ENCODE measurements at places on chromosomes 16 and 17. TPM values are rescaled to one million over a fixed set of nuclear protein-coding genes. Genes with fewer than 3 reads are reported as not detected.

The CACNG5 gene
- not detected for total RNA-seq

The PLCD3 gene
- 60.8 TPM for total RNA-seq

DNA sequence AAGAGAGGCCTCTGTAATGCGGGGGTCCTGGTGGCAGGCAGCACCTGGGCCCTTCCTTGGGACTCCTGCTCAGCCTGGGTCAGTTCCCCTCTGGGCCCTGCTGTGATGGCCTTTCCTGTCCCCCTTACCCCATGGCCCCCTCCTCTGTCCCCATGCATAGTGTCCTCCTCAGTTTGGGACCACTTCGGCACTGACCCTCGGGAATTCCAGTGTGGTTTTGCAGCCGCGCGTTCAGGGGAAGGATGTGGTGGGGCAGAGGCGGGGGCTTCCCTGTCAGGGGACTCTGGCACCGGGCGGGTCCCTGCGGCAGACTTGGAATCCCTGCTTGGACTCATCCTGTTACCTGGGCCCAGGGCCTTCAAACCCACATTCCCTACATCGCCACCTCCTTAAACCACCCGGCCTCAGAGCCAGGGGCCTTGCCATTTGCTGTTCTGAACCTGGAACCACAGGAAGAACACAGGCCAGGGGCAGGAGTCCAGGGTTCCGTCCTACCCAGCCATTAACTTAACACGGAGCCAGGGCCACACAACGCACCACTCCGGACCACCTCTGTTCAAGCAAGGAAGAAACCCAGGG lies 31.4 kb upstream of the EIF1 start:
- DNase-seq, result no peak

DNA sequence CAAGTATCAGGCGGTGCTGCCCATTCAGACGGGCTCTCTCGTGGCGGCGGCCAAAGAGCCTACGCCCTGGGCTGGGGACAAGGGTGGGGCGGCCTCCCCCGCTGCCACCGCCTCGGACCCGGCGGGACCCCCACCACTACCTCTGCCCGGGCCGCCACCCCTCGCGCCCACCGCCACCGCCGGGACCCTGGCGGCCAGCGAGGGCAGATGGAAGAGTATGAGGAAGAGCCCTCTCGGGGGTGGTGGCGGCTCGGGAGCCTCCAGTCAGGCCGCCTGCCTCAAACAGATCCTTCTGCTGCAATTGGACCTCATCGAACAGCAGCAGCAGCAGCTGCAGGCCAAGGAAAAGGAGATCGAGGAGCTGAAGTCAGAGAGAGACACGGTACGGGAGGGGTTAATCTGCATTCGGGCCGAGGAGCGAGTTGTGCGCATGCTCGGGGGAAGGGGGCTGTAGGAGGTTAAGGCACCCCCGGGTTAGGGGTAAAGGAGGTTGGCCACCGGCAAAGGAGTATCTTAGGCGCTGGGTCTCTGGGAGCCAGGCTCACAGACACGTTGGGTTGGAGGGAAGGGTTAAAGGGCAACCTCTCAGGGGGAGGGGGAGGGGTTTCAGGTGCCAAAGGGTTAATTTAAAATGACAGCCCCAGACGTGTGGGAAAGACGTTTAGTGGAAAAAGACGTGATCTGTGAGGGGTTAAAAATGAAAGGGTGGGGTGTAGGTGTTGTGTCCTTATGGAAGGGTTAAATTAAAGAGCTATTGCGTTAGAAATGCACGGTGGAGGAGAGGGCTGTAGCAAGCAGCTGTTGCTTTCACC lies 1.4 kb downstream of the MSL1 start:
- DNase-seq, result no peak

Data from foreskin keratinocyte (primary cell).